Stimulated activated CD8-positive, alpha-beta memory T cell treated with anti-CD3 and anti-CD28 coated beads, Interleukin-4, amount 100 ng/mL, for 24 hours (primary cell): ENCODE measurements at places on chromosomes 5 and 9.

DNA sequence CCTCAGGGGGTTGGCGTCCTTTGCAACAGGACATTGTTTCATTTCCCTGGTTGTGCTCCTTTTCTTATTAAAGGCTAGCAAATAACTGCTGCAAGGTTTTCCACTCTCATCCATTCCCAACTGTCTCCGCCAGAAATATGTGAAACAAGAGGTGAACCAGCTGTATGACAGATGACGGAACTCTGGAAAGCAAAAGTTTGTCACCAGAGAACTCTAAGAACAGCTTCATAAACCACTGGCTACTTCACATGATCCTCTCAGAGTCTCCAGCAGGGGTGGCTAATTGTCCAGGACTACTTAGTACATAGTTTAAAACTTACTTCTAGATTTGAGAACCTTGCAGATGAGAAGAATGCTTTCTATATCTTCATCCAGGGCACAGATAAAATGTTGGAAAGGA, 195.9 kb upstream of the RAD23B start:
- no peak for DNase-seq

GRCh38 chr5:42423285-42424165, at the start of gene GHR:
TSS of gene GHR (plus strand) at chr5:42423439. CDS start at chr5:42565875, 142,436 bp downstream.
- DNase-seq, result no peak

GRCh38 chr5:6774721-6775204, 61.5 kb downstream of the TENT4A start:
- DNase-seq, result no peak

DNA sequence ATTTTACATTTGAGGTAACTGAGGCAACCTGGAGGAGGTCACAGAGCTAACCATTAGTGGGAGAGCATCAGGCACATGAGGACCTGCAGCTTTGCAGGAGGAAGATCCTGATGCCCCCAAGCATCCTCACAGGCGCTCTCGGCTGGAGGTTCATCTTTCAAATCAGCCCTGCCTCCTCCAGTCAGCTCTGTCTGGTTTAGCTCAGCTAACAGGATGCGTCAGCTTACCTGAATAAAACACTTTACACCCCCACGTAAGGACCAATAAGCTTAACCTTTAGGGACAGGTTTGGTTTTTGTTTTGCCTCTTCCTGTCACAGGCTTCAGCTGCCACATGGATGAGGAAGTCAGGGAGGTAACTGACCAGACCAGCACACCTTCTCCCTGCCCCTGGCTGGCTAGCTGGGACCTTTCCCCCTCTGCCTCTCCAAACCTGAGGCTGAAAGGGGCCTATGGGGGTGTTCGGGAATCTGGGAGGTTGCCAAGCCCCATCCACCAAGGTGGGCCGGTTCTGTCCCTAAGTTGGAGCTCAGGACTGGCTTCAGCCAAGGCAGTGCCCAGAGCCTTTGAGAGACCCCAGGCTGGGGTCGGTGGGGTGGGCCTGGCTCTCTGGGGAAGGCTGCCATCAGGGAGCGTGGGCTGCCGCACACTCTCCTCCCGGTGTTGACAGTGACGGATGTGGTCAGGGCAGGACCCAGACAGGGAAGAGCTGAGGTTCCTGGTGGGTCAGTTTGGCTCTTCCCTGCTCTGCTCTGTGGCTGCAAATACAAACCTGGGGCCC, 20.0 kb upstream of the FCN1 start:
- DNase-seq, result no peak

GRCh38 chr9:69136779-69137178, 37.3 kb upstream of the TJP2 start:
- DNase-seq, result no peak
